ENCODE measurements at places on chromosomes 16 and 17.

DNA sequence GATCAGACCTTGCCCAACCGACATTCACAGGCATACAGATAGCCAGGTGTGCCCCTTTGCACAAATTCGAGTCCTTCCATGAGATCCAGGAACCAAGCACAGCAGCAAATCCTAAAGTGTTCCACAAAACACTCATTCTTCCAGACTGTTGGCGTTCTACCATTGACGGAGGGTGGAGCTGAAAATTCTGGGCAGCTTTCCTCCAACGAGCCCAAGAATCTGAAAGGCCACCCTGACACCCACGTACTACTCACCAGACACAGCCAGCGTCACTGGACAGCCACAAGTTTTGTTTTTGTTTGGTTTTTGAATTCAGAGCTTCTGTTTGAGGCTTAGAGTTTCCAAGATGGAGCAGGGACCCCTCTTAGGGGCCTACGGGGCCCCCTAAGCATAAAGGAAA lies 83.8 kb downstream of the PMP22 start:
- no peak for DNase-seq

DNA sequence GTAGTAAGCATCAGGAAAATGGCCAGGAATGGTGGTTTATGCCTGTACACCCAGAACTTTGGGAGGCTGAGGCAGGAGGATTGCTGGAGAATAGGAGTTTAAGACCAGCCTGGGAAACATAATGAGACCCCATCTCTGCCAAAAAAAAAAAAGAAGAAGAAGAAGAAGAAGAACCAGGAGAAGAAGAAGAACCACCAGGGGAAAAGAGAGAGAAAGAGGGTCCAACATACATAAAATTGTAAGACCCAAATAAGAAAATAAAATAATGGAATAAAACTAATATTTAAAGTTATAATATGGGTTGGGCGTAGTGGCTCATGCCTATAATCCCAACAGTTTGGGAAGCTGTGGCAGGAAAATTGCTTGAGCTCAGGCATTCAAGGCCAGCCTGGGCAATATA lies 408.4 kb downstream of the ZFHX3 start:
- no peak for DNase-seq

GRCh38 chr16:72850021-72850420 lies 197.9 kb downstream of the ZFHX3 start:
- DNase-seq, result no peak

DNA sequence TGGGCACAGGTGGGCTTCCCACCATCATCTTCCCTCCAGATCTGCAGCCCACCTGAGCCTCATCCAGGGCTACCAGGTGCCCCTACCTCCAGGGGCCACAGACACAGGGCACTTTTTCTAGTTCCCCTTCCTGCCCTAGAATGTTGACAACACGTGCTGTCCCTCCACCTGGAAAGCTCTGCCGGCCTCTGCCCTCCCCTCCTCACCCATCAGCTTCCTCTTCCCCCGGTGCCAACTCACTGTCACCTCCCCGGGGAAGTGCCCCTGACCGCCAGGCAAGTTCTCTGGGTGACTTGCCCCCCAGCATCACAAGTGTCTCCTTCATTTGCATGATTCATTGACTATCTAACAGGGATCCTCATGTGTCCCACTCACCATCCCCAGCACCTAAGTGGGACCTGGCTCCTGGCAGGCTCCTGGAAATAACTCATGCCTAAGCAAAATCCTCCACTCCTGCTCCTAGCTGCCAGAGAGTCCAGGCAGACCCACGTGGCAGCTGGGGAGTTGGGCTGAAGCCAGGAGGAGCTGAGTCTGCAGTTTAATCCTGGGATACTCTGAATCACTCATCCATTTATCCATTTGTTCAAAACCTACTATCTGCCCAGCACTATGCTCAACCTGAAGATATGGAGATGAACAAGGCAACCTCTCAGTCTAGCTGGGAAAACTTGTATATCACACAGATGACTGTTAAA lies 304.4 kb downstream of the FOXL1 start:
- DNase-seq, result no peak

- no peak for DNase-seq
Observed at GRCh38 chr17:73724990-73725389, 80.7 kb upstream of the SDK2 start.

DNA sequence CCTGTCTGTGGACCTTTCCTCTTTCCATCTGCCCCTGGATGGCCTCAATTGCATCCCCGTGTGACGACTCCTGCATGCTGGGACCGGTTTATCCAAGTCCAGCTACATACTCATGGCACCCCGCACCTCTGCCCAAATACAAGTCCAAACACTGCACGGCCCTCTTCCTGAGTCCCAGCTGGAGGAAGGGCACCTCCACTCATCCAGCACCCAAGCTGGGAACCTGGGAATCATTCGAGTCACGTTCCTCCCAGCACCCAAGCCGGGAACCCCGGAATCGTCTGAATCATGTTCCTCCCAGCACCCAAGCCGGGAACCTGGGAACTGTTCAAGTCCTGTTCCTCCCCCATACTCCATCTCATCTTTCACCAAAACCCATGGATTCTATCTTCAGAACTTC lies 10.2 kb downstream of the TRARG1 start:
- DNase-seq, result no peak

DNA sequence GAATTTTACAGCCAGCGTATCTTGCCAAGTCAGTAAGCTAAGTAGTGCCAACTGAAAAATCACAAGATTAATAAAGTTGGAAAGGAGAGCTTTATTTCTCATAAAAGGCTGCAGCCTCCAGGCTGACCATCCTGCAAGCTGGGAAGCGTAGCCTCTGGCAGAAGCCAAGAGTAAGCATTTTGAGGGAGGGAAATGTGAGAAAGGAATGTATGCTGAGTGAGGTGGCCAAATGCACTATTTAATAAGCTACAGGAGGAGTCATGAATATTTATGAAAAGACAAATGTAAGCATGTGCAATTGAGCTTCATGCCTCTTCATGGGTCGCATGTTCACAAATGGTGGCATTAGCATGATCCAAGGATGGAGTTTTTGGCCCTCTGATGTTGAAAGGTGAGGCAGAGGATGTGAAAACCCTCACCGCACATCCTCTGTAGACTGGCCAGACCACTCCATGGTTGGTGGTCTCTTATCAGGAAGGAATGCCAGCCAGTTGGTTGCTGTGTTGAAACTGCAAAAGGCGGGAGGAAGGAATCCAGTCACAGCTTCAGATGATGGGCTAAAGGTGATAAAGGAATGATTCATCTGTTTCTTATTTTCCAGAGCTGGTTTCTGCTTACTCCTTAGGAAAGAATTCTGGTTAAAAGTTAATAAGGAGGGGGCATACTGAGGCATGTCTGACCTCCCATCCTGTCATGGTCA lies 9.2 kb downstream of the KRT33B start:
- no peak for DNase-seq

GRCh38 chr17:62008294-62008693 lies 56.8 kb downstream of the MED13 start:
- DNase-seq, result no peak

DNA sequence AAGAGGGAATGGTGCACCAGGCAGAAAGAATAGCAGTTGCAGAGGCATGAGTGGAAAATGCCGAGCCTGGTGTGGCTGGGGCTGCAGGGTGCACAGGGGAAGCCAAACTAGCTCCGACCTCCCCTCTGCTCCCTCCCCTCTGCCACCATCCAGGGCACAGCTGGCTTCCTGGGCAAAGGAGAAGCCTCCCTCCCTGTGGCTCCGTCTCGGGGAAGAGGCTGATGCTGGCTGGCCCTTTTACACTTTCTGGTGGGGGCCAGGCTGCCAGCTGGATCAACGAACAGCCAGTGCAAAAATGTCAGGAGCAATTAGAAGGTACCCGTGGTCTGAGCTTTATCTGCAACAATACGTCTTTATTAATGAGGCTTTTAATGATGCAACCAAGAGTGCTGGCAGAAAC lies 37.1 kb upstream of the KCNJ12 start:
- no peak for DNase-seq

GRCh38 chr17:21066394-21066793 lies 23.6 kb upstream of the USP22 start:
- DNase-seq, result no peak

DNA sequence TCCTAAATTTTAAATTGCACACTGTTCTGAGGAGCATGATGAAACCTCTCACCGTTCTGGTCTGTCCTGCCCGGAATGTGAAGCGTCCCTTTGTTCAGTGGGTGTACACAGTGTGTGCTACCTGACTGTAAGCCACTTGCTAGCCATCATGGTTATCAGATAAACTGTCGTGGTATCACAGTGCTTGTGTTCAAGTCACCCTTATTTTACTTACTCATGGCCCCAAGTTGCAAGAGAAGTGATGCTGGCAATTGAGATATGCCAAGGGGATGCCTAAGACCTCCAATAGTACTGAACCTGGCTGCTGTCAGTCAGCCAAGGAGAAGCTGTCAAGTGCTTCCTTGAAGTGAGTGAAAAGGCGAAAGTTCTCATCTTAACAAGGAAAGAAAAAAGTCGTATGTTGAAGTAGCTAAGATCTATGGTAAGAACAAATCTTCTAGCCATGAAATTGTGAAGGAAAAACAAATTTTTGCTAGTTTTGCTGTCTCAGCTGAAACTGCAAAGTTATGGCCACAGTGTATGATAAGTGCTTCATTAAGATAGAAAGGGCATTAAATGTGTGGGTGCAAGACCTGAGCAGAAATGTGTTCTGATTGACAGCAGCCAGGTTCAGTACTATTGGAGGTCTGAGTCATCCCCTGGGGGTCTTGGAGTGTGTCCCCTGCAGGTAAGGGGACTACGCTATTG lies 5.8 kb downstream of the PIK3R6 start:
- DNase-seq, result no peak

GRCh38 chr17:608511-609231 lies 106.0 kb downstream of the VPS53 start:
- no peak for DNase-seq

DNA sequence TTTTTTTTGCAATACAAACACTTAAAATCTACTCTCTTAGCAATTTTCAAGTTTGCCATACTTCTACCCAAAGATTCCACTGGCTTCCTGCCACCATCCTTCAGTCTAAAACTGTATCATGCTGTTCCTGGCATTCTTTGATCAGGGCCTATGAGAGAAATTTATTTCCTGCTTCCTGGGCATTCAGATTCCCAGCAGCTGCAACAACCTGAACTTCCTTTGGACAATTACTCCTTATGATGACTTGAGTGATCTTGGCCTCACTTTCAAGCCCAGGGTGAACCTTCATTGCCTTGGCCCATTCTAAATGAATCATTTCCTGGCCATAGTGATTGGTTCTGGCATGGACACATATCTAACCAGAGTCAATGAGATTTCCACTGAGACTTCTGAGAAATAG lies 18.0 kb upstream of the MON1B start:
- DNase-seq, result no peak

DNA sequence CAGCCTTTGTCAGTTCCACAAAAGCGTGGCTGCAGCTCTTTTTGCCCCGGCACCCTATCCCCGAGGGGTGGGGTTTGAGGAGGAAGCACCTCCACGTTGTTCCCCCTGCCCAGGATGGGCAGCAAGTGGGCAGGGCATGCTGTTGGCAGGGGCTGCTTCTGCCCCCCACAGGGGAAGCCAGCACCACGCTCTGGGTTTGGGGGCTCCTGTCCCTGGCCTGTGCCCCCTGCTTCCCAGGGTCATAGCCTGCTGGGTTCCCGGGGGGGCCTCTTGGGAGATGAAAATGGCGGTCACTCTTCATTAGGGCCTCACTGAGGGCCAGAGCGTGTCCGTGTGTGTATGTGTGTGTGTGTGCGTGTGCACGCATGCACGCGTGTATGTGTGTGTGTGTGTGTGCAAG lies 22.8 kb downstream of the LASP1 start:
- DNase-seq, result no peak

- DNase-seq, result no peak
Observed at GRCh38 chr16:4698321-4699045, 5.1 kb downstream of the NUDT16L1 start.

- DNase-seq, result no peak
Observed at GRCh38 chr17:69535016-69535570, 120.6 kb downstream of the MAP2K6 start.

DNA sequence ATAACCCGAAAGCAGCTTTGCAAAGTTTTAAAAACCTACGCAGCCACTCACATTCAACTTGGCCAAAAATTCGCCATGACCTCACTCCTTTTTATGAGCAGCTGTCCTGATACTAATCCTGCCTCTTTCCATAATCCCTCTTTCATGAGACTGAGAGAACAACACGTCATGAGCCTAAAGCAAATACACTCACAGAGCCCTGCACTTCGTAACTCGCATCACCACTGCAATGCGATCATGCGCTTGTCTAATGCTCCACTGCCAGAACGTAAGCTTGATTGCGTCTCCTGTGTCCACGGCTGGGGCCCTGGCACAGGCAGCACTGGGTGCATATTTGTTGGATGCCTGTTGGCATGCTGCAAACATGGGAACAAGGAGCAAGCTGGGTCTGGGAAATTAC lies 36.2 kb downstream of the CDRT4 start:
- DNase-seq, result no peak

GRCh38 chr17:2655546-2655945 lies 56.0 kb downstream of the CLUH start:
- DNase-seq, result no peak
